Stimulated activated CD4-positive, alpha-beta T cell treated with anti-CD3 and anti-CD28 coated beads, TNF-alpha, amount 100 ng/mL, for 1 hour (primary cell): ENCODE measurements at places on chromosomes 6 and 20.

- no peak for DNase-seq
Measured at GRCh38 chr6:105560611-105561066, 157.8 kb upstream of the PREP start.

- no peak for DNase-seq
Measured at GRCh38 chr20:23320317-23320716, 30.3 kb upstream of the NXT1 start.

- DNase-seq = no peak
Measured at GRCh38 chr6:5160206-5160605, 75.1 kb downstream of the PPP1R3G start.

- DNase-seq = no peak
Measured at GRCh38 chr6:41767112-41767833, 12.4 kb downstream of the FRS3 start.

DNA sequence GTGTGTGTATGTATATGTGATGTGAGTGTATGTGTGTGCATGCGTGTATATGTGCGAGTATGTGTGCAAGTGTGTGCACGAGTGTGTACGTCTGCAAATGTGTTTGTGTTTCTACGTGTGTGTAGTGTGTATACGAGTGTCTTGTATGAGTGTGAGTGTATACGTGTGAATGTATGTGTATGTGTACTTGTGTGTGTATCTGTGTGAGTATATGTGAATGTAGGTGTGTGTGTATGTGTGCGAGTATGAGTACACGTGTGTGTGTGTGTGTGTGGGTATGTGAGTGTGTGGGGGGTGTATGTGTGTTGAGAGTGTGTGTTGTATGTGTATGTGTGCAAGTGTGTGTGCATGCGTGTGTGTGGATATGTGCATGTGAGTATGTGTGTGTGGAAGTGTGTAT is 602.0 kb upstream of the CDH4 start:
- DNase-seq = no peak

DNA sequence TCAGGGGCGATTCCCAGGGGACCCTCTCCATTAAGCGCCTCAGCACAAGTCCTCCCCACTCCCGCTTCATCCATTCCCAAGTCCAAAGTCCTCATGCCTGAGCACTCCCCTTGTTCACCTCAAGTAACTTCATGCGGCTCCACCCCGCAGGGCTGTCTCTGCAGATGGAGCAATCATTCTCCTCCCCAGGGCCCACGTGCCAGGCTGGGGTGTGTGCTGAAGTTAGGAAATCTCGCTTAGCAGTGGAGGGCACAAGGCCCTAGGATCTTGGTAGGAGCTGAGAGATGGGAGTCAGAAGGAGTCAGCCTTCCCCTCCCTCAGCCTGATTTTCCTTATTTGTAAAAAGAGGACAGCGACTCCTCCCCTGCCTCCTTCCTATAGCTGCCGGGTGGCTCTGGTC is 3.5 kb downstream of the TGM3 start:
- DNase-seq = no peak

- DNase-seq = no peak
Measured at GRCh38 chr6:118678866-118679265, 27.5 kb upstream of the CEP85L start.

- no peak for DNase-seq
Measured at GRCh38 chr6:161584051-161584450, 310.2 kb upstream of the AGPAT4 start.

DNA sequence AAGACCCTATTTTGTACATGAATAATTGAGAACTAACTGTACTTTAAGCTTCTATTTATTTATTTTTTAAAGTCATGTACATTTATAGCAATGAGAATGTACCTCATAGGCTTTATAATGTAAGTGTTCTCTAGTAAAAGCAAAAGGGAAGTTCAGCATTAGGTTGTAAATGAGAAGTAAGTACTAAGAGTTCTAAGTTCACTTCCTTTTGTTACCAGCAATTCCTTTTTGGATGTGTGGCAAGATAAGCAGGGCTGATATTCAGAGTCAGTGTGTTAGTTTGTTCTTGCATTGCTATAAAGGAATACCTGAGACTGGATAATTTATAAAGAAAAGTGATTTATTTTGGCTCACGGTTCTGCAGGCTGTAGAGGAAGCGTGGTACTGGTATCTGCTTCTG is 54.0 kb upstream of the CCN2 start:
- DNase-seq = no peak

DNA sequence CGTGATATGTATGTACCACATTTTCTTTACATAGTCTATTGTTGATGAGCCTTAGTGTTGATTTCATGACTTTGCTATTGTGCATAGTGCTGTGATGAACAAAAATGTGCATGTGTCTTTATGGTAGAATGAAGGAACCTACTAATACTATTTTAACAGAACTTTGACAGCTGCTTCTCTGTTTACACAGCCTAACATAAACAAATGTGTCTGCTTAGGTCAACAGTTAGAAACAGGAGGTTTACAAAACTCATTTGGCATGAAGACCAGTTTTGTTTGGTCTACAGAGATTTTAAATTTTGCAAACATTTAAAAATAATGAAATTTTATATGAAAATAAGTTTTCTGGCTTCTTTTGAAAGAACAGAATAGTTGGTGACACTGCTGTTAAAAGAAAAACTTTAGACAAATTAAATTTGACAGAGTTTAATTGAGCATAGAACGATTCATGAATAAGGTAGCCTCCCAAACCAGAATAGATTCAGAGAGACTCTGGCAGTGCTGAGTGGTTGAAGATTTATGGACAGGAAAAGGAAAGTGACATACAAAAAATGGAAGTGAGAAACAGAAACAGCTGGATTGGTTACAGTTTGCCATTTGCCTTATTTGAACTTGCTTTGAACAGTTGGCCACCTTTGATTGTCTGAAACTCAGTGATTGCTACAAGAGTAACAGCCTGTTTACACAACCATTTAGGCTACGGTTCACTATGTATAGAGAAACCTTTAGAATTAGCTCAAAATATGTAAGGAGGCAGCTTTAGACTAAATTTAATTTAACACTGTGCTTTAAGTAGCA is 715.8 kb upstream of the HS3ST5 start:
- DNase-seq = no peak

GRCh38 chr20:33526769-33527168 is 36.9 kb downstream of the CBFA2T2 start:
- no peak for DNase-seq

GRCh38 chr6:154403788-154404187 is 47.2 kb upstream of the IPCEF1 start:
- DNase-seq = no peak

DNA sequence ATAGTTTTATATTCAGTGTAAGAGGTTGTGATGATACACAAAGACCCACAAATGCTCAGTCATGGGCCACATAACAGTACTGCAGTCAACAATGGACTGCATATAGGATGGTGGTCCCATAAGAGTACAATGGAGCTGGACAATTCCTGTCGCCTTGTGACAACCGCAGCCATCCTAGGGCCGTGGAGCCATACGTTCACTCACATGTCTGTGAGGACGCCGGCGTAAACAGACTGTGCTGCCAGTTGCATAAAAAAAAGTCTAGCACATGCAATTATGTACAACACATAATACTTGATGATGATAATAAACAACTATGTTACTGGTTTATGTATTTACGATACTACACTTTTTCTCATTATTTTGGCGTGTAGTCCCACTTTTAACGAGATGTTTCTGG is 30.9 kb downstream of the BFSP1 start:
- no peak for DNase-seq

DNA sequence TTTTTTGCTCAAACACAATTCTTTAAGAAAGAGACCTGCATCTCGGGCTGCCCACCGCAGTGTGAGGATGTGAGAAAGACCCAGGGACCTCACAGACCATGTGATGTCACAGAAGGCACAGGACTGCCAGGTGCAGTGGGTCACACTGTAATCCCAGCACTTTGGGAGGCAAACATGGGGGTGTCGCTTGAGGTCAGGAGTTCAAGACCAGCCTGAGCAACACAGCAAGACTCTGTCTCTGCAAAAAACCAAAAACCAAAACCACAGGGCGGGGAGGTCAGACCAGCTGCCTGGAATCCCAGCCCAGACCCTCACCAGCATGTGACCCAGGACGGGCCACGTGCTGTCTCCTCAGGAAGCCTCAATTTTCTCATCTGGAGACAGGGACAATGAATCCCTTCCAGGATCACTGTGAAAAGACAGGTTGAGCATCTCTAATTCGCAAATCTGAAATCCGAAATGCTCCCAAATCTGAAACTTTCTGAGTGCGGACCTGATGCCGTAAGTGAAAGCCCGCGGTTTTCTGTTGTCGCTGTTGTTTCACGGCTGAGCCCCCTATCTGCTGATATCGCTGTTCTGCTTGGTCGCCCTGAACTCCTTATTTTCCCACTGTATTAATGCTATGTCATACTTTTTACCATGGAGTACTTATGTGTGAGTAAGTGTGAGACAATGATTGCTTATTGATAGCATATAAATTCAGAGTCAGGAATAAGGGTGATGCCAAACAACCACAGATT is 159.5 kb upstream of the PTPN1 start:
- no peak for DNase-seq

DNA sequence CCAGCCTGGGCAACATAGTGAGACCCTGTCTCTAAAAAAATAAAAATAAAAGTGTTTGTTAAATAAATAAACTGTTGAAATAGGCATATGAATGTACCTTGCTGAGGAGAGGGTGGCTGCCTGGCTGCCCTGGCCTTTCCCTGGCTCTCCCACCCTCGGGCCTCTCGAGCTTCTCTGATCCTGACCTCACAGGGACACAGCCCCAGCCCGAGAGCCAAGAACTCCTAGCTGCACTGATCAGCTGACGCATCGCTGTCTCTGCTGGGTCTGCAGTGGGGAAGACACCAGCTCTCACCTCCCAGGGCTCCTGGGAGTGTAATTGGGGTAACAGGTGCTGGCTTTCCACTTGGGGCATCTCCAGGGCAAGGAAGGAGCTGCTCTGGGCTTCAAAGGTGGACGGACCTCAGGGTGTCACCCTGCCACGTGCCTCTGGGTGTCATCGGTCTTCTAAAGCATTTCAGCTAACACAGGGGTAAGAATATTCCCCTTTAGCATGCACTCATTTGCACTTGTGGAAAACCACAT is 6.9 kb downstream of the TCF15 start:
- DNase-seq = no peak

DNA sequence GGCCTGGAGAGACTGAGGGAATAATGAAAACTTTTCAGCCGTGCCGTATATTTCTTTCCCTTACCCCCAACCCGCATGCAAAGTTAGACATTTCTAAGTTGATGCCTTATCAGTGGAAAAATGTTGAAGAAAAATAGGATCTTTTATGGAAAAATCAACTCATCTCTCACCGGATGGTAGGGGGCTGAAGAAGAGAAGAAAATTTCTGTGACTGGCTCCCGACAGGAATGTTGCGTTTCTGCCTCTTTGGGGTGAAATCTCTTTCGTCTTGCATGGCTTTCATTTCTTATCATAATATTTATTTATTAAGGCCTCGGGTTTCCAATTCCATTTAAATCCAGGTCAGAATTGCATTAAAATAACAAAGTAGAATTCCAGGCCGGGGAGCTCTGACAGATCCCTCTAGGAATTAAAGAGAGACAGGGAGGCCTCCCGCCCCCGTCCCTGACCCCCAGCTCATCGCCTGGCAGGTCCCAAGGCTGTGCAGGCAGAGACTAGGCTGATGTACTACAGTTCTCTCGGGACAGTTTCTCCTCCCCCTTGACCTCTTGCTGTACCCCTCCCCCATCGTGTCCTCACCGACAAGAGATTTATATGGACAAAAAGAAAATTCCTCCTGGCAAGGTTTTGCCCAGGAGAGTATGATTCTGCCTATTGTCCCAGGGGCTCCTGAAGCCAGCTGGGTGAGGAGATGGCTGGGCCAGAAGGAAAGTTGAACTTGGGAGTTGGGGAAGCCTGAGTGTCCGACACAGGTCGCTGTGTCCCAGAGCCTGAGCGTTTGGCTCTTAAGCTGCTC is 1.3 kb downstream of the SCUBE3 start:
- no peak for DNase-seq

- no peak for DNase-seq
Measured at GRCh38 chr6:39268171-39268570, 38.9 kb upstream of the KCNK5 start.

DNA sequence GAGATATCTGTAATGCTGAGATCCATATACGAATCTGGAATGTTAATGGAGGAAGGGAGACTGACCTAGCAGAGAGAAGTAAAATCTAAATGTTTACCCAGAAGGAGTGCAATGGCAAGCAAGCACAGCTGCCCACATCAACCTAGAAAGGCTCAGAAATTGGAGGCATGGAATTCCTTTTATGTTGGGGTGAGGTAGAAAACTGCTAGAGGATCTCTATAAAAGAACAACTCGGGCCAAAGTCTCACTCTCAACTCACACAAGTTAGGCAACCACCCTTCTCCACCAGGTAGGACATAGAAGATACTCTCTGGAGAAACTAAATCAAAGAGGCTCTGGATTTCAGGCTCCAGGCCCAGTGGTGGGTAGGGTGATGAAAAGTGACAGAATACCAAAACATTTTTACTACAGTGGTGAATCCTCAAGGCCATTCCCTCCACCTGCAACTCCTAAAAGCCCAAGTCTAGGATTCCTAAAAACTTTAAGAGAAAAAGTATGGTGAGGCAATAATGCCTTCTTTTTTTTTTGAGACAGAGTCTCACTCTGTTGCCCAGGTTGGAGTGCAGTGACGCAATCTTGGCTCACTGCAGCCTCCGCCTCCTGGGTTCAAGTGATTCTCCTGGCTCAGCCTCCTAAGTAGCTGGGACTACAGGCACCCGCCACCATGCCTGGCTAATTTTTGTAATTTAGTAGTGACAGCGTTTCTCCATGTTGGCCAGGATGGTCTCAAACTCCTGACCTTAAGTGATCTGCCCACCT is 9.5 kb upstream of the ADGRG6 start:
- no peak for DNase-seq

DNA sequence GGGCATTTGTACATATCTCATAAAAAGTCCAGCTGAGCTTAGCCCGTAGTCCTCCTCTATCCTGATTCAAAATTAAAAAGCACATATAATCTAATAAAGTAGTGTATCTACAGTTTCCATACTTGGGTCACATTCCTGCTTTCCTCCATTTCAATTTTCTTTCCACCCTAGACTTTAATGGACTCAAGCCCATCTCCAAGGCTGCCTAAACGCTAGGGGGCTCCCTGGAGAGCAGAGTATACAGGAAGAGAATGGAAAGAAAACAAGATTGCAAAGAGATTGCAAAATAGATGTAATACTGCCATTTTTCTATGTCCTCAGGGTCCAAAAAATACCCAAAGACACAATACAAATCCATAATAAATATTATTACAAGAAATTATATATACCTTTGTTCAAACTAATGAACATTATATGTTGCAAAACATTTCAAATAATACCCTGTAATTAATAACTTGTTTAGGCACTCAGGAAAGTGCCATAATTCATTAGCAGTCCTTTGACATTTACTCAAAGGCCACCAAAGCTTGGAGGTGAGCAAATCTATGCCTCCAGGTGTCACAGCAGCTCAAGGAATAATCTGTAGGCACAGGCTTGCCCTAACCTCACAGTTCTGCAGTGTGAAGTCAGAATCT is 2.4 kb upstream of the MCM3 start:
- DNase-seq = no peak

DNA sequence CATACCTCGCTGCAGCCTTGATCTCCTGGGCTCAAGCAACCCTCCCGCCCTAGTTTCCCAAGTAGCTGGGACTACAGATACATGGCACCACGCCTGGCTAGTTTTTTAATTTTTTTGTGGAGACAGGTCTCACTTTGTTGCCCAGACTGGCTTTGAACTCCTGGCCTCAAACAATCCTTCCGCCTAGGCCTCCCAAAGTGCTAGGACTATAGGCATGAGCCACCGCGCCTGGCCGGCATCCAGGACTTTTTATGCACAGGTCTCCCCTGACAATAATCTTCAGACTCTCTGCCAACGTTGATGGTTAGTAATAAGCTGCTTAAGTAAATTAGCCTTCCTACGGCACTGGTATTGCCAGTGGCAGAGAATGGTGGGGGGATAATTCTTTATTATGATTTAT is 110.5 kb upstream of the MTHFD1L start:
- no peak for DNase-seq

GRCh38 chr6:137353346-137353745 is 134.2 kb upstream of the IFNGR1 start:
- no peak for DNase-seq
